Amygdala (tissue), 56 donors: ENCODE measurements at places on chromosomes 13 and 19.

GRCh38 chr13:32248801-32249200 is 66.4 kb downstream of the ZAR1L start:
- DNase-seq: no peak

DNA sequence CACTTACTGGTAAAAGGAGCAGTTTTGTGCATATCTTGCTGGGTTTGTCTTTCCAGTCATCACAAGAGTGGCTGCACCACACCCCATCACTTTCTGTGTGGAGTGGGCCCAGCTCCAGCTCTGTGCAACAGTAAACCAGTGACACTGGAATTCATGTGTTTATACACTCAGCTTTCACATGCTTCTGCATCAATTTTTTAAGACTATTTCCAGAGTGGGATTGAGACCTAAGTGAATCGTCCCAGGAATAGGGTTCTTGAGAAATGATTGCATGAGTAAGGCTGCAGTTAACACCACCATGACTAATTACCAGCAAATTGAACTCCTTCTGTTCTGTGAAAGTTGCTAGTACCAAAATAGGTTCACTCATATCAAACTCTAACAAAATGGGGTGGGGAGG is 5.3 kb upstream of the CFAP97D2 start:
- no peak for DNase-seq

- no peak for DNase-seq
These were observed 51.3 kb upstream of the LSM14A start for GRCh38 chr19:34120846-34121639.

- DNase-seq: no peak
These were observed 1287.7 kb downstream of the SLITRK5 start for GRCh38 chr13:88958821-88959220.

GRCh38 chr19:46328079-46328478 is 18.8 kb upstream of the PPP5C start:
- DNase-seq: no peak

- no peak for DNase-seq
These were observed at the start of gene IGFL2 for GRCh38 chr19:46147791-46148288. Gene IGFL2, plus strand, starts transcription at chr19:46148238. Its CDS starts 41 bp downstream, at chr19:46148279.

GRCh38 chr19:18232540-18233223 is 6.4 kb upstream of the PDE4C start:
- no peak for DNase-seq

GRCh38 chr13:29448174-29448573 is 147.3 kb downstream of the SLC7A1 start:
- DNase-seq: no peak

DNA sequence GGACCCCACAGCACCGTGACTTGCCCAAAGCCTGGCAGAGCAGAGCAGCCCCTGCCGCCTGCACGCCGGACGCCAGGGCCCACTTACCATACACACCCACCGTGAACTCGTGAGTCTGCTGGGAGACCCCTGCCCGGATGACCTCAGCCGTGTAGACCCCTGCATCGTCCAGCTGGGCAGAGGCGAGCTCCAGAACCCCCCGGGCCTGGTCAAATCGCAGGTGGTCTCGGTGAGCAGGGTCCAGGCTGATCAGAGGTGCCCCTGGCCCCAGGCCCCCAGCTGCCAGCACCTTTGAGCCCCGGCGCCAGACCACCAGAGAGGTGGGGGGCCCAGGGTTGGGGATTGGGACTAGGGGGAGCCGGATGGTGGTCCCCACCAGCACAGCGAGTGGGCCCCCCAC is 873 bp downstream of the VSIG10L start:
- DNase-seq: no peak

DNA sequence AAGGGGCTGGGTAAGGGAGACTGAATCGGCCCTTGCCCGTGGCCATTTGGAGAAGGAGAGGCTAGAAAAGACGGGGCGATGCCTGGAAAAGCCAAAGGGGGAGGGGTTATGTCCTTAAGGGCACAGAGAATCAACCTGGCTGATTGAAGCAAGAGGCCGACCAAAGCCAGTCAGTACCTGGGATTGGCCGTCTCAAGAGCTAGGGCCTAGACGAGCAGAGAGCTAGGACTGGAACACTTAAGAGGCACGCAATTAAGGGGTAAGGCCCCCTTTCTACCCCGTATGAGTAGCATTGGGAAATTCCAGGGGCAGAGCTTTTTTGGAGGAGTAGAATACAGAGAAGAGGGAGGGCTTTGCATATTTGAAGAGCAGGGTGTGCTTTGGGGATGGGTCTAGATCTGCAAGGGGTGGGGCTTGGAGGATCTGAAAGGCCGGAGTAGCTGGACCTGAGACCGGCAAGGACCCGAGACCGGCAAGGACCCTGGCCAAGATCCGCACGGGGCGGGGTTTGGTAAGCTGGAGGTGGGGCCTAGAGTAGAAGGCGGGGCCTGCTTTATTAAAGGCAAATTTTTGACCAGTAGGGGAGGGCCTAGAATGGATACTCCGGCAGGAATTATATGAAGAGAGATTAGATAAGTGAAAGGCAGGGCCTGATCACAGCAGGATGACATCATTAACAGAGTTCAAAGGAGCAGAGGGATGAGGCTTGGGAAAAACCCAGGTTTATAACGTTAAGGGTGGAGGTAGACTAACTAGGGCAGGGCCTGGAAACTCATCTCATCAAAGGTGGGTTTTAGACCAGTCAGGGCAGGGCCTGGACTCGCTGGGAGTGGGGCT is 10.7 kb upstream of the CACNG6 start:
- peak; percentile 52 for DNase-seq

DNA sequence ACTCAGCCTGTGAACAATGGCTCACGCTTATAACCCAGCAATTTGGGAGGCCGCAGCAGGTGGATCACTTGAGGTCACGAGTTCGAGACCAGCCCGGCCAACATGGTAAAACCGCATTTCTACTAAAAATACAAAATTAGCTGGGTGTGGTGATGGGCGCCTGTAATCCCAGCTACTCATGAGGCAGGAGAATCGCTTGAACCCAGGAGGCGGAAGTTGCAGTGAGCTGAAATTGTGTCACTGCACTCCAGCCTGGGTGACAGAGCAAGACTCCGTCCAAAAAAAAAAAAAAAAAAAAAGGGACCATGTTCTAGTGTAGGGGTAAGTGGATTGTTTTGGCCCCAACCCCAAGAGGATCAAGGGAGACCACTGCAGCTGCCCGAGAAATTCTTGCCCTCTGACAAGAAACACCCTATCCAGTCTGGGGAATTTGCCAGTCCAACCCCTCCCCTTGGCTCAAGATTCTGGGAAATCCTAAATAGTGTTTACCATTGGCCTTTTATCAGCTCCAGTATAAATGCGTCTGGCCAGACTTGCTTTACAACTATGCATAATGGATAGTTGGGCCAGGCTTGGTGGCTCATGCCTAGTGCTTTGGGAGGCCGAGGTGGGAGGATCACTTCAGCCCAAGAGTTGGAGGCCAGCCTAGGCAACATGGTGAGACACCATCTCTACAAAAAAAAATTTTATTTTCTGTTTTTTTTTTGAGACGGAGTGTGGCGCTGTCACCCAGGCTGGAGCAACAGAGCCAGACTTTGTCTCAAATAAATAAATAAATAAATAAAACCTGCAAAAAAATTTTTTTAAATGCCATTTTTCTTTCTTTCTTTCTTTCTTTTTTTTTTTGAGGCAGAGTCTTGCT is 5.1 kb upstream of the DHDH start:
- DNase-seq: no peak

DNA sequence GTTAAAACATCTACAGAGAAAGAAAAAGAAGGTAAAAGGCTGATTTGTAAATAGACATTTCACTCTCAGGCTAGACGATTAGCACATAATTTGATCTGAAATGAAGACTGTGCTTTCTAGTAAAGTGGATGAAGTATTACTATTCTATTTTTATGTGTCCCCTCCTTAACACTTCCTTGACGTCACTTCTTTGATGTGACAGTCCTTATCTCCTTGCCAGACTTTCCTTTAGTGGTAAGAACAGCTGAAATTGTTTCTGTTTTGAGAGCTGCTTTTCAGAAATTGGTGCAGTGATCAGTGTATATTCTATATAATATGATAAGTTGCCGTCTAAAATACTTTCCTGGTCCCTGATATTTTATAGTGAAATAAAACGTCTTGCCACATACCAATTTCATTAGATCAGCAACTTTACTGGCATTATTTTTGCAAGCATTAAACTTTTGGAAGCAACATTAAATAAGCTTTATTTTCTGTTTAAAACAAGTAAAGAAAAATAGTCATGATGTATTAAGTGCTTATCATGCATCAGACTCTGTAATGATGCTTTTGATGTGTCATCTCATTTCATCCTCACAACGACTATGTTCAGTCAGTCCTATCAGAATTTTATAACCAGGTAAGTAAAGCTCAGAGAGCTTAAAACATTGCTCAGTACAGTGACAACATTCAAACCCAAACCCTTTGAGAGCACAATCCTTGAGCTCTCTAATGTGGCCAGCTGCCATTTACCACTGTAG is 210.3 kb upstream of the PCDH9 start:
- no peak for DNase-seq

DNA sequence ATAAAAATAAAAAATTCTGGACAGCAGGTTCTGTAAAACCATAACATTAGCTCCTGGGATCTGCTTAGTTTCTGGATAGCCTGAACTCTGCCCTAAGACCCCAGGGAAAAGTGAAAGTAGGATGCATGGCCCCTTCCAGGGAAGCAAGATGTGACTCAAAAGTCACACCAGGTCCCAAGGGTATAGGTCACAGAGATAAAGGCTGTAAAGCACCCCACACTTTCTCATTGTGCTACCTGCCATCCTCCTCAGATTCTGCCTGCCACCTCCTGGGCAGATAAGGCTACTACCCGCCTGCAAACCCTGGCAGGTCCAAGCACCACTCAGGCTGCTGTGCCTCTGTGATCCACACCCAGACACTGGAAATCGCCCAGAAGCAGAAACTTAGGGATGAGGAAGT is 20.6 kb downstream of the FFAR2 start:
- peak; percentile 18 for DNase-seq

- no peak for DNase-seq
These were observed 396.9 kb downstream of the MYO16 start for GRCh38 chr13:109026266-109026665.

DNA sequence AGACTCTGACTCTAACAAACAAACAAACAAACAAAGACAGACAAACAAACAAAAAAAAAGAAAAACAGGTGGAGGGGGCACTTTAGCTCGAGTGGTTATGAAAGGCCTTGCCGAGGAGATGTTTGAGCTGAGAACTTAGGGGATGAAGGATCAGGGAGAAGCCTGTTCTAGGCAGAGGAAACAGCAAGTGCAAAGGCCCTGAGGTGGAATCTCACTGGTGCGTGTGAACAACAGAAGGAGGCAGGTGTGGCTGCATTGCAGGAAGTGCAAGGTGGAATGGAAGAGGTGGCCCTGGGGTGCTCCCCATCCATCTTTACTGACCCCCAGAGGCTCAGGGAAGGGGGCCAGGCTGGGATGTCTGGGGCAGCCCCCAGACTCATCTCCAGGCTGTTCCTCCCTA is 41.9 kb downstream of the CYP4F22 start:
- no peak for DNase-seq

DNA sequence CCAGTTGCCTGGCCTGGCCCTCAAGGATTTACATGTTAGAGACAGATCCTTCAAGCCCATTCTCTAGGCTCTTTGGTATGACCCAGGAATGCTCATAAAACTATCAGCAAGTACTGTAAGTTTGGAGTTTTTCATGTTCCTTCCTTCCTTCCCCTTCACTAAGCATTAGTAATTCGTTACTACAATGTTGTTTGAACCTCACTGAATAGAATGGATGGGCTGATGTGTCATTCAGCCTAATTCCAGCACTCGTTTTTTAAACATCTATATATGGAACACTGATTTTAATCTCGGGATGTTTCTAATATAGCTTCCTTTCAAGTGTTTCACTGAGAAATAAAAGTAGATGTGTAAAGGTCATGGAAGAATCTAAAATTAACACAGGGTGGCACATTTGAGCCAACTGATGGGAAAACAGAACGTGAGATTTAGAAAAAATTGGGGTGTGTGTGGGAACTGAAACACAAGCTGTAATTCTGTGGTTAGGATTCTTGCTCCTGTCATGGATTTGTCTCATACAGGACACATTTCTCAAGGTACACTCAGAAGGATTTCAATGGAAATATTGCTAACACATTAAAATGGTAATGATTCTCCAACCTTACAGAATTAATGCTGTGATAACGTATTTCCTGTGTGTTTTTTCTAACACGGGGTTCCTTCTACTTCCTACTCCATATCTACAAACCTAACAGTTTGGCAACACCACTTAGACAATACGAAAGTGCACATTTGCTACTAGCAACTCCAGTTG is 93.4 kb downstream of the FLT1 start:
- DNase-seq: no peak

DNA sequence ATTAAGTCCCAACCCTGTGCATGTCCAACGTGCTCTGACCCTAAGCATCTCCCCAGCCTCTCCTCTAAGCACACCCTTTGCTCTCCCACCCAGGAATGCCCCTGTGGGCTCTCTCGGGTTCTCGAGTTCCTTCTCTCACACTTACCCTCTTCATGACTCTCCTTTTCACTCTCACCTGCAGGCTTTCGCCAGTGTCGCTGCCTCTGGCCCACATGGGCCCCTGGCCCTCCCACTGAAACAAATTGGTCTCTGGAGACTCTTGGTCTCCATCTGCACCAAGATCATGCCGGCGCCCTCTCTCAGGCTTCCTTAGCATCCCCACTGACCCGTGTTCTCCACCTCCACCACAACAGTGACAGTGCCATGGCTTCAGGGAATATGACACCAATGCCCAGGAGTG is 19.6 kb upstream of the SACS start:
- no peak for DNase-seq

GRCh38 chr13:38684714-38685113 is 2.2 kb upstream of the FREM2 start:
- no peak for DNase-seq

- no peak for DNase-seq
These were observed 923 bp downstream of the DOCK9 start for GRCh38 chr13:98976941-98977340.

- no peak for DNase-seq
These were observed 8.8 kb downstream of the PPP1R13L start for GRCh38 chr19:45395821-45396617.

- DNase-seq: peak; percentile 42
These were observed at the start of gene ZFP36 for GRCh38 chr19:39406656-39407409. Gene ZFP36, plus strand, starts transcription at chr19:39406847. Its CDS starts 58 bp downstream, at chr19:39406905.

DNA sequence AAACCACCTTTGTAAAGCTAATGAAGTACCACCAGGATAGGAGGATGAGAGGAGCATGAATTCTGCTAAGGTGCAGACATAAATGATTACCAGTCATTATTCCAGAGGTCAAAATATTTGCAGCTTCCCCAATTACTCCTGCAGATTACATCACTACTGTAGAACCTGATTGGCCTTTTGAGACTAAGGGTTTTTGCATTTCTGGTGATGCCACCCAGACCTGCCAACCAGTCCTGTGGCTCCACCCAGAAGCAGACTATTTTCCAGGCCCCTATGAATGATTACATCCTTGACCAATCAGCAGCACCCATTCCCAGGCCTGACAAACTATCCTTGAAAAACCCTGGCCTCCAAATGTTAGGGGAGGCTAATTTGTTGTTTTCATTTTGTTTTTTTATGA is 11.2 kb upstream of the KCNC3 start:
- DNase-seq: no peak
